Astrocyte of the hippocampus (primary cell): ENCODE measurements at places on chromosomes 4 and X.

- peak; percentile 61 for DNase-seq
Observed at GRCh38 chrX:47283015-47283771, 50.4 kb downstream of the USP11 start.

DNA sequence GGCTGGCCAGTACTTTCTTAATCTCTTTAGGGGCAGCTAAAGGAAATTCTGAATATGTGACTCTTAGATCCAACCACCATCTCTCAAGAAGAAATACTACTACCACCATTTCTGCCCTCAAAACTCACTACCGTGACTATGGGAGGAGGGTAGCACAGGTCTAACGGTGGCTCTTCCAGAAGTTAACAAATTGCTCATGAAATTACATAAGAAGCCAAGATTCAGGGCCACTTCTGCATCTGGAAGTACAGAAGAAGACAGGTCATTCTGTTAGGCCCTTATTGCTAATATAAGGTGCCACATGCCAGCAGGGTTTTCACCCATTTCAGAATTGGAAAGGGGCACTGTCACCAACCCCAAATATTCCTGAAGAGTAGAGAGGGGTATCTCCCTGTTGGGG lies 19.6 kb upstream of the NKRF start:
- DNase-seq = no peak

DNA sequence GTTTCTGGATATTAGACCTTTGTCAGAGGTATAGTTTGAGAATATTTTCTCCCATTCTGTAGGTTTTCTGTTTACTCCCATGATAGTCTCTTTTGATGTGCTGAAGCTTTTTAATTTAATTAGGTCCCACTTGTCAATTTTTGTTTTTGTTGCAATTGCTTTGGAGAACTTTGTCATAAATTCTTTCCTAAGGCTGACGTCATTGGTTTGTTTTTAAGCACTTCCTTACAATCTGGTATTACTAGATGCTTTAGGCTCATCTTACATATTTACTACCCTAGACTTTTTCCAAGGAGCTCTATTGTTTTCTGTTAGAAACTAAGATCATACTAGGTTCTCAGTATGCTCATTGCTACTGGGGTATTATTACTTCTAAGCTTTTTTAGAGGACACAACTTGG lies 806.3 kb downstream of the PDHA2 start:
- no peak for DNase-seq

- DNase-seq = no peak
Observed at GRCh38 chr4:38466401-38466800, 197.6 kb upstream of the KLF3 start.

- DNase-seq = peak; percentile 78
Observed at GRCh38 chr4:105990933-105991332, 95.7 kb downstream of the NPNT start.

DNA sequence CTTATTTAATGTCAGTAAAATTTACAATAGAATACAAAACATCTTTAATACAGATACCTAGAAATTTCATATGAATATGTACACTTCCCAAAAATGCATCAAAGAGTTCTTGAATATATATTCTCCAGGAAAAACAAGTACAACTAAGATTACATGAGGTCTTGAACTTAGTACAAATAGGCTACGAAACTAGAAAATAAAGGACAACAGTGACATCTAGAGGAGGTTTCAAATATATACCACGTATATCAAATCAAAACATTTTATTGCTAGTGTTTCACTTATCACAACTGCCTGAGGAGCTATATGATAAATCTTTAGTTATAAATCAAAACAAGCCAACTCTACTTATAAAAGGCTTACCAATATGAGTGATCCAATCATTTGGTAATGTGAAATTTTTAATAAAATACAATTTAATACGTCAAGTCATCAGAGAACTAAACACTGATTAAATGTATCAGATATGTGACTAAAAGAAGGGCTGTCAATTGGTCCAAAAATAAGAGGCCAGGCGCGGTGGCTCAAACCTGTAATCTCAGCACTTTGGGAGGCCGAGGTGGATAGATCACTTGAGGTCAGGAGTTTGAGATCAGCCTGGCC lies 36.6 kb downstream of the ANAPC10 start:
- peak; percentile 67 for DNase-seq

DNA sequence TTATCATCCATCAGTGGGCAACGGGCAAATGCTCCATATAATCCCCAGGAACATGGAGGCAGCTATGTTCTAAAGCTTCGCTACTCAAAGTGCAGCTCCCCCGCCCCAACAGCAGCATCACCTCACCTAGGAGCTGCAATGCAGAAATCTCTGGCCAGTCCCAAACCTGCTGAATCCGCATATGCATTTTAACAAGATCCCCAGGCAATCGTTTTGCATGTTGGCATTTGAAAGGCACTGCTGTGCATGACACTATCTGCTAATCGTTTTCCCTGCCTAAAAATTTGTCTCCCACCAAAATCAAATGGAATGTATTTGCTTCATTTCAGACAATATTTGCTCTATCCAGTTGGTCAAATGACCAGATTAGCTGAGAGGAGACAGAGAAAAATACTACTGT lies 15.2 kb downstream of the ADGRG2 start:
- no peak for DNase-seq

DNA sequence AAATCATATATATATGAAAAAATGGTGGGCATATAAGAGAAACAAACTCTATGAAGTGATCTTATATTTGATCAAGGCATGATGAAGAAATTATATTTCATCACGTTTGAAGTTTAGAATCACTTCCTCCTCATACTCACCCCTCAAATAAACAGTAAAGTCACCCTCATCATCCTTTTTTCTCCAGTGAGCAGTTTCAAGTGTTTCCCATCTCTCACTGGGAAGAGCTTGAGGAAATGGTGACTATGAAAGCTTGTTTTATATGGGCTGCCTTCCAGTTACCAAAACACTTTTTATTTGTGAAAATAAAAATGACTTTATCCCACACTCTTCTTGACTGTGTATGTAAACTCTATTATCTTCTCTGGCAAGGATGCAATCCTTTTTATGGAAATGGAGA lies 16.8 kb downstream of the PDLIM3 start:
- DNase-seq = no peak

DNA sequence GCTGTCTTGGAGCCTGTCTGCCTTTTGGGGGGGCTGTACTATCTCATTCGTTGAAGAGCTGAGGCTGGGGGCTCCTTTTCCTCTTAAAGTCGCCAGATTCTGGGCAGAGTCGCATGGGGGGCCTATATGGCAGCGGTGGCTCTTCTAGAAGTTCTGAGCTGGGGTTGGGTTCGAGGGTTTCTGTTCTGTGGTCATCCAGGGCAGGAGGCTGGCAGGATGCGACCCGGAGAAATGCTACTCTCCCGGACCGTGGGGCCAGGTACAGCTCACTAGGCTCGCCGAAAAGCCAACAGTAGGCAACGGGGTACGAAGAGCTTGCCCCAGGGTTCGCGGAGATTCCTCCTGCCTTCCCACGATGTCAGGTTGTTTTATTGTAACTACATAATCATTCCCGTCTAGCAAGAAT lies 1.9 kb upstream of the CITED1 start:
- DNase-seq = no peak

DNA sequence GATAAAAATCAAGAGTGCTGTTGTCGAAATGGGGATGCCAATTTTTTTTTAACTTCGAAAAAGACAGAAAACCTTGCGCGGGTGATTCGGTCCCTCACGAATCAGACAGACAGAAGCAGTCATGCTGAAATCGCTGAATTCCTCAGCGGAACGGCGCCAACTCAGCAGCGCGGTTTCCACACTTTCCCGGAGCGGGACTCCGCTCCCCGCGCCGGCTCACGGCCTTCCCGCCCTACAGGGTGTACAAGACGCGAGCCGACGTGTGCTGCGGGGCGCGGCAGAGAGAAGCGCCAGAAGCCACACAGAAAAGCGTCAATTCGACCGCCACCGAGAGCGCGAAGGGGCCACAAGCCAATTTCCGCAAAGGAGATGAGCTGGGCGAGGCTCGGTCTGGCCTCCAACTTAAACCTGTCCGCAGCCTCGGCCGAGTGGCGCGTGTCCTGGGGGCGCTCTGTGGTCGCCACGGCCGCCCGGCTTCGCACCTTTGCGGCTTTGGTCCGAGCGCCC lies 1.3 kb downstream of the NEXMIF start:
- peak; percentile 43 for DNase-seq

DNA sequence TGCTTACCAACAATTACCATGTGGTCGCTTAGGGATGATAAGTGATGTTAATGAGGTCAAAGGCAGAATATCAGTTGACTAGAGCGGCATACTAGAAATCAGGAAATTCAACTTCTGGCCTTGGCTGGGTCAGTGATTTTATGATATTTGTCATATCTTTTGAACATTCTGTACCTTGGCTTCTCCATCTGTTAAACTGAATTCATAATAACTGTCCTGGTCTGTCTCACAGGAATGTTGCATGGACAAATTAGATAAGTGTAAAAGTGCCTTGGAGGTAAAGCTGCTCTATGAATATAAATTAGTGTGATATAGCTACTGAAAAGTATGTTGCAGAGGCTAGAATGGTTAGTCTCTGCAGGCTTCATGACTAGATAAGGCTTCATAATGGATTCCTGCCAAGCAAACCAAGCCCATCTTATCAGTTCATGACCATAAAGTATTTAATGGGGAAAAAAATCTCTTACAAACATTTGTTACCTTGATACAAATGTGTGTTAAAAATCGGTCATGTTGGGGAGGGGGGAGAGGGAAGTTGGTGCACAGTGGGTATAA lies 104.6 kb upstream of the BMPR1B start:
- DNase-seq = no peak

DNA sequence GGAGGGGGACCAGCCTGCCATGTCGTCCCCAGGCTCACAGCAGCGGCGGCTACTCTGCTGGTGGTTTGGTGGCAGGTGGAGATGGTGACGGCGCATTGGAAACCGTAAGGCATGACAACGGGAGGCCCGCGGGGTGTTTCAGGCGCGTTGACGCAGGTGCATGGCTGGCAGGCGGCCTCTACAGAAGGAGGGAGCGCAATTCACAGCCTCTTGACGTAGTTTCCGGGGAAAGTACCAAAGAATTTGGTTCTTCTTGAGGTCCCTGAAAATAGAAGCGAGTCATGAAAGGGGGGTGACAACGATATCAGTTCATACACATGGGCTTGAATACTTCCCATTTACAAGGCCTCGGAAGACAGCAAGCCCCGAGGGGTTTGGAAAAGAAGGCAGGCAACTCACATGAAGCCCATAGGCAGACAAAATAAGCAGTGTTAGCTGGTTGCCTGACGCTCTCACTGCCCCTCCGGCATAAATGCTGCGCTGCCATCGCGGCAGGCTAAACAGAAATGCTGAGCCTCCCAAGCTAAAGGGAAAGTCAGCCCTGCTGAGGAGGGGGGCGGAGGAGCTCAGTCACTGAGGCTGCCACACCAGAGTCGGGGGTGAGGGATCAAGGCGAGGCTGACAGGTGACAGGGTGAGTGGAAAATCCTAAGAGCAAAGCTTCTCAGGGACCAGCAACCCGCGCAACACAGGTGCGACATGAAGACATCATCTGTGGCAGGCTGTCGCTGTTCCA lies 52.3 kb upstream of the PDLIM3 start:
- DNase-seq = no peak

DNA sequence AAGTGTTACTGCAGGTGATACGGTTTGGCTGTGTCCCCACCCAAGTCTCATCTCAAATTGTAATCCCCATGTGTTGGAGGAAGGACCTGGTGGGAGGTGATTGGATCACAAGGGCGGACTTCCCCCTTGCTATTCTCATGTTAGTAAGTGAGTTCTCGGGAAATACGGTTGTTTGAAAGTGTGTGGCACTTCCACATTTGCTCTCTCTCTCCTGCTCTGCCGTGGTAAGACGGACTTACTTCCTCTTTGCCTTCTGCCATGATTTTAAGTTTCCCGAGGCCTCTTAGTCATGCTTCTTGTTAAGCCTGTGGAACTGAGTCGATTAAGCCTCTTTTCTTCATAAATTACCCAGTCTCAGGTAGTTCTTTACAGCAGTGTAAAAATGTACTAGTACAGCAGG lies 65.2 kb upstream of the SLC7A11 start:
- DNase-seq = no peak

DNA sequence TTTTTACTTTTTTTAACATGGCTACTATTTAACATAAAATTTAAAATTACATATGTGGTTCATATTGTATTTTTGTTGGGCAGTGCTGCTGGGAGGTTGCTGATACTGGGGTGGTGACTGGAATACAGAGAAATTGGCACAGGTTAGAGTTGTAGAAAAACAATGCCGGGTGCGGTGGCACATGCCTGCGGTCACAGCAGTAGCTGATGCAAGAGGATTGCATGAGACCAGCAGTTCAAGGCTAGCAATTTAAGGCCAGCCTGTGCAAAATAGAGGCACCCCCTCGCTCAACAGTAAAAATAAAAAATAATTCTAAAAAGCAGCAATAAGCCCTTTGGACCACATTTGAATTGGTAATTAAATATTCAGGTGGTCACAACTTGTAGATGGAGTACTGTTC lies 11.8 kb upstream of the CPE start:
- no peak for DNase-seq

DNA sequence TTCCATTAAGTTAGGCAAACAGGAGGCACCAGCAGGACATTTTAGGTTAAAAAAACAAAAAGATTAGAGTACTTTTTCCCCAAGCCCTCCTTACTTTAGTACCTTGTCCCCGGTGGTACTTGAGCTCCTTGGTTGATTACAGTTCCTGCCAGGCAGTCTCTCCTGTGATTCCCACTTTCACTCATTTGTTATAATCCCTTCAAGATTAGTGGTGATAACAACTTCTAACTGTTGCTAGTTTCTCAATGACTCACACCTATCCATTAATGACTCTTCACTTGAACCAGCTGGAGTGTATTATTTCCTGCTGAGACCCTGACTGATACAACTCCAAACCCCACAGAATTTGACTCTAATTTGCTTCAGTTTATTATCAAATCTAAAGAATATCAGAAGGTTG lies 765.0 kb upstream of the DIAPH2 start:
- DNase-seq = no peak

- no peak for DNase-seq
Observed at GRCh38 chr4:70761276-70761816, 39.6 kb downstream of the RUFY3 start.

GRCh38 chr4:107130157-107130556 lies 94.0 kb upstream of the DKK2 start:
- no peak for DNase-seq

- DNase-seq = no peak
Observed at GRCh38 chr4:83195269-83195668, 80.7 kb upstream of the PLAC8 start.

DNA sequence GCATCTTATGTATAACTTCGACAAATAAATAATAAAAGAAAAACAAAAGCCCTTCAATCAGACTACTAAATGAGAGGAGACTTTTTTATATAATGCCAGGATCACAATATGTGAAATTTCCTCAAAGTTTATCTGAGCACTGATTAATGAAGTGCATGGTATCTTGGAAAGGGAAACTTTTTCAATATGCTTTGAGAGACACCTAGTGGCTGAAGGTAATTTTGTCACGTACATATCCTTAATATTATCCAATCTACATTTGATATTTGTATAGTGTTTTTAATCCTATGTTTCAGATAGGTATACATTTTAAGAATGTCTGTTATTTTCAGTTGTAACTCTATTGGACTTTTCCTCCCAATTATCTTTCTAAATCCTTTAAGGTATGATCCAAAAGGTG lies 146.8 kb downstream of the KLHL4 start:
- DNase-seq = peak; percentile 40

- peak; percentile 3 for DNase-seq
Observed at GRCh38 chr4:122086338-122087065, 65.6 kb upstream of the BLTP1 start.

- DNase-seq = peak; percentile 23
Observed at GRCh38 chr4:89177807-89178206, 66.5 kb downstream of the TIGD2 start.
